ENCODE measurements at places on chromosomes 11 and 22.

GRCh38 chr11:2314525-2315394 is 12.9 kb downstream of the TSPAN32 start:
- DNase-seq, result peak; percentile 41

- DNase-seq, result no peak
Observed at GRCh38 chr11:43916621-43917020, 25.8 kb upstream of the C11orf96 start.

GRCh38 chr22:22848364-22848866 is 39.2 kb upstream of the IGLL5 start:
- DNase-seq, result peak; percentile 73

- no peak for DNase-seq
Observed at GRCh38 chr11:65504674-65505465, 6.0 kb downstream of the MALAT1 start.

DNA sequence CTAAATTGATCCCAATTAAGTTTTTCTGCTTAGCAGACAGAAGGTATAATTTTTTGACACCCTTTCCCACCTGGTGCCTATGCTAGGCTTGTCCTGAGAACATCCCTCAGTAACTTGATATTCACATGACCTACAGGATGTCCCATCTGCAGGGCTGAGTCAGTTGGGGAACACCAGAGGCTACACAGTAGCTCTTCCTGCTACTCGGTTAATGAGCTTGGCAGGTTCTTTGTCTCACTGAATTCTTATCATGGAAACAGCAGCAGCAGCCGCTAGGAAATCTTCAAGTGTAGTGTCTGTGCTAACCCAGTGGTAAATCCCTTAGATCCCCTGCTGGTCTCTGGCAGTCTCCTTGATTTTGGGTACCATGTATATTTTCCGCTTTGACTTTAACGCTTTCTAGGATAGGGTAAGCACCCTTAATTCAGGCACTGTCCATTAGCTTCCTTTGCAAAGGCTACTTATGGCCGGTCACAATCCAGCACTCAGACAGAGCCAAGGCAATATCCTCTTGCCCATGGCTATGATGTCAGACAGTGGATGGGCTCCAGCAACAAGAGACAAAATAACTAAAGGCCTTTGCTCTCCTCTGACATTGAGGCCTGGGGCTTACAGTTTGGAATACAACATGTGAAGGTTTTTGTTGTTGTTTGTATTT is 8.5 kb downstream of the MRPL16 start:
- peak; percentile 63 for DNase-seq

GRCh38 chr11:34929794-34930763 is 13.7 kb downstream of the PDHX start:
- DNase-seq, result no peak

DNA sequence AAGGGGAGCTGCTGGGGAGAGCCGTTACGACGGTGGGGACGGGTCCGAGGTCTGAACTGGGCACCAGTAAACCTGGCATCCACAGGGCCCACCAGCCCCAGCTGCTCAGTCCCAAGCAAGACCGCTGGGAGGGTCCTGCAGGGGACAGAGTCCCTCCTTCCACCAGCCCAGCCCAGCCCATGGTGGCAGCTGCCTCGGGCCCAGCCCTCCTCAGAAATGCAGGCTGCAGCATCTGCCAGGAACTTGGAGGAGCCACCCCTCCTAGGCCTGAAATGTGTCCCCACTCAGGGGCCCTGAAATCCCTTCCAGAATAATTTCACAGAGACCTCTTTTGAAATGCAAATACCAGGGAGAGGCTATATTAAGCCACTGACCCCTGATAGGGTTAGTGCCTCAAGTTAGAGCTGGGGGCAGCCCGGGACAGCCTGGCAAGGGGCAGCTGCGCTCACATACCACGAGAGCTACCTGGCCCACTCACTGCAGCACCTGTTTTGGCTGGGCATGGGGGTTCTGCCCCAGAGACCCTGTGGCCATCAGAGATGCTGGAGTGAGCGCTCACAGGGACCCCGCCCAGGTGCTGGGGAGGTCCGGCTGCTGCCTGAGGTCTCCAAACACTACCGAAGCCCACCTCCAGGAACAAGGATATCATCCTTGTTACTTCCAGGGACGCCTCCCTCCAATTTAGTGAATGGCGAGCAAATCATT is 53.1 kb downstream of the CELSR1 start:
- no peak for DNase-seq

DNA sequence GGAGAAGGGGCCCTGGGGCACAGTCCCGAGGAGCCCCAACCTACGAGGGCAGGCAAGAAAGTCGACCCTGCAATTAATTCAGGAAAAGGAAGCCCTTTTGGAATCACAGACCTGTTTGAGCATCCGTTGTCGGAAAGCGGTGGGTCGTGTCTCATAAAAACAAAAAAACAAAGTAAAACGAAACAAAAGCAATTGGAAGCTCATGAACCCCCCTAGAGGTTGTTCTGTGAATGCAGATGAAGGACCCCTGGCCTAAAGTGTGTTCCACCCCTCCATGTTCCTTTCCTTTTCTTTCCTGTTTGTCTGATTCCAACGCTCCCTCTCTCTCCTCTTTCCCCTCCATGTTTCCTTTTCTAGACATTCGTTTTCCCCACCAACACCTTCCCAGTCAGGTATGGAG is 203.7 kb downstream of the GRIK4 start:
- no peak for DNase-seq

- DNase-seq, result no peak
Observed at GRCh38 chr11:111531687-111532364, 8.7 kb upstream of the LAYN start.

DNA sequence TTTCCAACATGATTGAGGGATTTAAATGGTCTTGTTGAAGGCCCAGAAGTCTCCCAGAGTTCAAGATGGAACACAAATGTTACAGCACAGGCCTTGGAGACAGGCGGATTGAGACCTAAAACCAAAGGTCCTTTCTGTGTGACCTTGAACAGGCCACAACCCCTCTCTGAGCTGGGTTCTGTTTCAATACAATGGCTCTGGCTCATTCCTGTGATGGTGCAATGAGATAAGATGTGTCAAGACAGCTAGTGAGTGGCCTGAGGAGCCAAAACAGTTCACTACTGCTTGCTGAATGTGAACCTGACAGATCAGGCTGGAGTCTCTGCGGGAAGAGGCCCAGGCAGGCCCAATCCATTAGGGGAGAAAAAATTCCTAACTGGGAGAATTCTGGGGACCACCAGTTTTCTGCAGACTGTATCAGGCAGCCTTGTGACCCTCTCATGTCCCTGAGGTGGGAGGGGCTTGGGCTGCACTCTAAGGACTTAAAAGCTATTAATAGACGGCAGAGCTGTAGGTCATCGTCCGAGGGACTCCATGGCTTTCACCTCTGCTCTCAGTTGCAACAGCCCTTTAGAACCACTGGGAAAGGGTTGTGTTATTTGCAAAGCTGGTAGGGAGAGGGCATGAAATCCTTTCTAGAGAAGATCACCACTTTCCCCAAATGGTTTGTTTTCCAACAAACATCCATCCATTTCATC is 126.1 kb upstream of the TEAD1 start:
- DNase-seq, result no peak

- DNase-seq, result no peak
Observed at GRCh38 chr22:37230673-37231405, 13.2 kb downstream of the RAC2 start.

DNA sequence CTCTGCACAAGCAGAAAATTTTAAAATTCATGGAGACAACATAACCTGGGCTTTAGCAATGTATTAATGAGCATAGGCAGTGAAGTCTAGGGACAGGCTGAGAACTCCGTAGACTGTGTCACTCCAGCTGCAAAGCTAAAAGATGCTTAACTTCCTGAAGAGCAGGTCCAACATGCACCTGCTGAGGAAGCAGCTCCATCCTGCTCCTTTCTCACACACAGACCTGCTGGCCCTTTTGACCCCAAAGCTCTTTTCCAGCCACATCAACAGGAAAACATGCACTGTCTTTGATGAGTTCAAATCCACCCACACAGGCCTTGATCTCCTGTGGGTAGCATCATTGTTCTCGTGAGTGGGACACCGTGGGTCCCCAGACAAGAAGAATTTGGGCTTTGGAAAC is 36.0 kb downstream of the SYN3 start:
- DNase-seq, result no peak

DNA sequence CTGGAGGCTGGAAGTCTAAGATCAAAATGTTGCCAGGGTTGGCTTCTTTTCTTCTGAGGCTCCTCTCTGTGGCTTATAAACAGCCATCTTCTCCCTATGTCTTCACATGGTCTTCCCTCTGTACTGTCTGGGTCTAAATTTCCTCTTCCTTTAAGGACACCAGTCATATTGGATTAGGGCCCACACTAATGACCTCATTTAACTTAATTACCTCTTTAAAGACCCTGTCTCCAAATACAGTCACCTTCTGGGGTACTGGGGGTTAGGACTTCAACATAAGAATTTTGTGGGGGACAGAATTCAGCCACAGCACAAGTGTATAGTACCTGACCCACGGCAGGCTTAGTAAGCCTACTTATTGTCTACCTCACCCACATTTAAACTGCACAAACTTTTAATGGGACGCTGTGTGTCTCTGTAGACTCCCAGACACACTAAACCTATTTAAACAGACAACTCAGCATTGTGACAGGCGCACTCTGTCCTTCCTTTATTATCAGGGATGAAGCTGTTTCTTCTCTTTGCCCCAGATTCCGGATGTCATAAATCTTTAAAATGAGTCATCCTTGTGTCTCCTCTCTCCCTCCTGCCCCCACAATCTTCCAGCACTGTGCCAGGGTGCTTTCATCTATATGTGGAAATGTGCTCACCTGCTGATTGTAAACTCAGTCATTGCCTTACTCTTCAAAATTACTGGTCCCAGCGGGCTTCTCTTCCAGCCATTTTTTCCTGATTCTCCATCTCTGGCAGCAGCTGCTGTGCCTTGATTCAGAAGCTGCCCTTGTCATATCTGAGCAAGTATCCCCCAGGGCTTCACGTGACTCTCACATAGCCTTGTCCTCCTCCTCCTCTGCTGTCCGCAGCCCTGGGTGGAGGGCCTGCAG is 5.4 kb upstream of the MAPK8IP1 start:
- DNase-seq, result no peak

GRCh38 chr11:10050561-10050960 is 243.5 kb downstream of the SBF2 start:
- DNase-seq, result no peak

- DNase-seq, result no peak
Observed at GRCh38 chr11:131404010-131404409, 33.6 kb downstream of the NTM start.

DNA sequence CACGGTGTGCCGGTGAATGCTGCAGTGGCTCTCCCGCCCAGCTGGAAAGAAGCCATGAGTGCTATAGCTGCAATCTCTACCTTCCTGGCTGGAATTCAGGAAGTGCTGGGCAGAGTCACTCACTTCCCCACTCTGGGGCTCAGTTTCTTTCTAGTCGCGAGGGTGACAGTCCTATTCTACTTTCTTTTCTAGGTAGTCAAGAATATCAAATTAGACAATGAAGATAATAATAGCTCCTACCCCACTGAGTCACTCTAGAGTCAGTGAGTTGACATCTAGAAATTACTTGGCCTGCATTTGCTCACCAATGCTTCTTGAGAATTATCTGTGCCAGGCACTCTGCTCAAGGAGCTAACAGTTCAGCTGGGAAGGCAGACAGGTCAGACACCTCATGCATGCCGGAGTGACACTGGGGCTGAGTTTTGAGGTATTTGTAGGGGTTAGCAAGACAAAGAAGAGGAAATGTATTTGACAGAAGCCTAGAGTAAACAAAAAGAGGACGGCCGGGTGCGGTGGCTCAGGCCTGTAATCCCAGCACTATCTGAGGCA is 3.2 kb downstream of the CENPM start:
- DNase-seq, result no peak

DNA sequence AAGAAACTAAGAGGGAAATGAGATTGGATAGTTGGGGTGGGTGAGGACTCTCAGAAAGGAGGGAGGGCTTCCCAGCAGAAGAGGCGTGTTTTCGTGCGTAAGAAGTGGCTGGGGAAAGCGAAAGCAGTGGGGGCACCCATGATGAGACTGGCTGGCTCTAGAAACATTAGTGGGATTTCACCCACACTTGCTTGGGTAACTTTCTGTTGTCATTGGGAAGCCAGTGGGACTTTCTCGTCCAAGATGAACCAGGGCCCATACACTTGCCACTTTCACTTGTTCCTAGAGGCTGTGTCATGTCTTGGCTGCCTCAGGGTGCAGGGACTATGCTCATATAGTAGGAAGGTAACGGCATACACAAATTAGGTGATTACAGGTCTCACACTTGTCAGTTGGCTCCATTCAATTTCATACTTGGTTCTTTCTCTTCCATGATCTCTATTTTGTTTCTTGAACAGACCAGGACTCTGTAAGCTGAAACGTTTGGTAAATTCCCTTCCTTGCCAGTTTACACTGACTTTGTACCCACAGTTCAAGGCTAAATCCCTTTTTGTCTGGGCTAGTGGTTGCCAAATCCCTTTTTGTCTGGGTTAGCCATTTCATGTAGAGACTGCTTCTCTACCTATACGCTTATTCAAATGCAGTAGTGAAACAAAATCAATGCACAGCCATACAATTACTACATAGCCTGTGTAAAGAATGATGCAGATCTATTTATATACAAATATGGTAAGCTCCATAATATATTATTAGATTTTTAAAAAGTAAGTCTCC is 42.0 kb upstream of the CXCR5 start:
- no peak for DNase-seq

DNA sequence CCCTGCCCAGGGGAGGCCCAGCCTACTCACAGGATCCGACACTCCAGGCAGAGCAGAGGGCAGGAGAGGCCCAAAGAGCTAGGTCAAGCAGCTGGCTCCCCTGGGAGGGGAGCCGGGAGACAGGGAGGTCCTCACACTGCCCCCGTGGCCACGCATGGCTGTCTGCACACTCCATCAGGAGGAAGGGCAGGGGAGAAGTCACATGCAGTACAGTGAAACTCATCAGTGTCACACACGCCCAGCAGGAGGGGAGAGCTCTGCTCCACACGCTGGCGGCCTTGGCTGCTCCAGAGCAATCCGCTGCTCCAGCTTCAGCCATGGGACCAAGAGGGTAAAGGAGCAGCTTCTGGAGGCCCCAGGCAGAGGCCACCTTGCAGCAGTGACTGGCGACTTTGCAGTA is 14.3 kb downstream of the TCIRG1 start:
- DNase-seq, result no peak

DNA sequence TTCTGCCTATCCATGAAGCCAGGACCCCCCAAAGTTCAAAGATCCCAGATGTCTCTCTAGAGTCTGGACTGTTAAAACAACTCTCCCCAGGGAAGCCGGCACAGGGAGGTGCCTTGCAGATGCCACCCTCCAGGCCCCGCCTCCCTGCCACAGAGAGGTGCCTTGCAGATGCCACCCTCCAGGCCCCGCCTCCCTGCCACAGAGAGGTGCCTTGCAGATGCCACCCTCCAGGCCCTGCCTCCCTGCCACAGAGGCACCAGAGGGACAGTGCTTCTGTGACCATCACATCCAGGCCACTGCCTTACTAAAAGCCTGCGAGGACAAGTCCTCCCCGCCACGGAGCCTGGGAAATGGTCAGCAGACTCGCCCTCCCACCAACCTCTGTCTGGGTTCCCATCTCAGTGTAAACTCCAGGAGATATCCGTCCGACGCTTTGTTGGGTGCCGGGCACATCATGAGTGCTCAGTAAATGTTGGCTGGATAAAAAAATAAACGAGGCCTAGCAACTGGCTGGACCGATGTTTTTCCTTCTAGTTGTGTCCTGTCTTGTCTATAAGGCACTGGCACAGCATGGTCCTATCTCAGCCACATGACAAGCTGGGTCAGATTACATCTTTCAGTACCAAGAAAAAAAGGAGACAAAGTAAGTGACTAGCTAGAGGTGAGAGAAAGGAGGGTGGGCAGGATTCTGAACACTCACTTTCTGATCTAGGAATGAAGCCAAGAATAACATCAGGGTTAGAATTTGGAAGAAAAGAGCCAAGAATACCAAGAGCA is 91.2 kb upstream of the CSNK2A3 start:
- no peak for DNase-seq

- DNase-seq, result no peak
Observed at GRCh38 chr22:45537734-45538181, 35.1 kb downstream of the FBLN1 start.

All from retina (tissue), 1 donor.